ENCODE measurements at places on chromosomes 4 and X.

DNA sequence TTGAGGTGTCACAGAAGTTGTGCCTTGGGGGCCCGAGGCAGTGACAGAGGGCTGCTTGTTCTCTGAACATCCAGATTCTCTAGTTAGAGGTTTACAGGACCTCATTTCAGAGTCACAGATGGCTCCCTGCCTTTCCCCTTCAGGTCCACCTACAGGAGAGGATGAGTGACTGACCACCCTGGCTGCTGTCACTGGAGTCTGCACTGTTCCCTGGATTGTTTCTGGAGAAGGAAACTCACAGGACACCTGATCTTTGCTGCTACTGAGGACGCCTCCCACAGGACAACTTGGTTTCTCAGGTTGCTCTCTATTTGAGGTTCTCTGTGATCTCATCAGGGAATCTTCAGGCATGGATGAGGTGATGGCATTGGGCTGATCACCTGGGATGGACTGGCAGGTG lies 58.3 kb downstream of the GPRIN3 start:
- no peak for DNase-seq

DNA sequence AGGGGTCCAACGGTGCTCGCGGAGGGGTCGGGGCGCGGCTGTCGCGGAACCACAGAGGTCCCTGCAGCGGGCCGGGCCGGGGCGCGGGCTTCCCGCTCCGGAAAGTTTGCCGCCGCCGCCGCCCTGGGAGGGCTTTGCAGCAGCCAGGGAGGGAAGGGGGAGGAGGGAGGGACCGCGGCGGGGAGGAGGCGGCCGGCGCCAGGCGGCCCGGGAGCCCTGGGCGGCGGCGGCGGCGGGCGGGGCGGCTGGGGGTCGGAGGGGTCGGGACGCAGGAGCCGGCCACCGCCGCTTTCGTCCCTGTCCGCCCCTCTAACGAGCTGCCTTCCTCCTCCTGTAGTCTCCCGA lies 375 bp downstream of the FGFR3 start:
- DNase-seq, result no peak

DNA sequence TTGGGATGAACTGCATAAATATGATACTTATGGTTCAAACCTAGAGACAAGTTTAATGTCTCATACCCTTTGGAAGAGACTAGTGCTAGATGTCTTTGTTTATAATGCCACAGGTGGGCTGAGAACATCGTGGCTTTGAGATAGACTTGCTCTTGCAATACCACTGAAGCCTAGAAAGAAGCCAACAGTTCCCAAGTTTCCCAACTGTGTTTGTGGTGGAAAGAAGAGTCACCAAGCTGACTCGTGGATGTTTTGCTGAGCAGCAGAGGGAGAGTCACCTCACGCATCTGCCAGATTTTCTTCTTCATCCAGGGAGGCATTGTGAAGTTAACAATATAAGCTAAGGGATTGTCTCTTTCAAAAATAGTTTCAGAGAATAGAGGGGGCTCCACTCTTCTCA lies 1076.2 kb downstream of the C4orf33 start:
- no peak for DNase-seq

DNA sequence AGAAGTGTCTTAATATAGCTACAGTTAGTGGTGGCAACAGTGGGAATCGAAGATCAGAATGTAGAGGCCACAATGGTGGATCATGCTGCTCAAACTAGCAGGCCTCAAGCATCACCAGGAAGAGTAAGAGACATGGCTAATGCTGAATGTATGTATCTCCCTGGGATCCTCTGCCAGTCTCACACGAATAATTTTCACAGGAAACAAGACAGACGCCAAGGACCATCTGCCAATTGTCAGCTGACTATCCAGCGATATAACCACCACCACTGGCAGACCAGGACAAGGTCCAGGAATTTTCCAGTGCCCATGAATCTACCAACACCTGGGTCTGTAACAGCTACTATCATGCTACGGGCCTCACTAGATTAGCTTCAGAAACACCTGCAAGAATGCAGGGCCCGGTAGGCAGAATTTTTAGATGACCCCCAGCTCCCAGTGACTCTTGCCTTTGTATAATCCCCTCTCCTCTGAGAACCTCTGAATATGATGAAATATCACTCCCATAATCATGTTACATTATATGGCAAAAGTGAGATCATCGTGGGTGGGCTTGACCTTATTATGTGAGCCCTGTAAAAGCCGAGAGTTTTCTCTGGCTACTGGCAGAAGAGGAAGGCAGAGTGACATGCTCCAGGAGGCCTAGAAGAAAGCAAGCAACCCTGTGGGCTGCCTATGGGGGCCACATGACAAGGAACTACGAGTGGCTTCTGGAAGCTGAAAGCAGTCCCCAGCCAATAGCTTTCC lies 429.8 kb downstream of the BCOR start:
- DNase-seq, result no peak

DNA sequence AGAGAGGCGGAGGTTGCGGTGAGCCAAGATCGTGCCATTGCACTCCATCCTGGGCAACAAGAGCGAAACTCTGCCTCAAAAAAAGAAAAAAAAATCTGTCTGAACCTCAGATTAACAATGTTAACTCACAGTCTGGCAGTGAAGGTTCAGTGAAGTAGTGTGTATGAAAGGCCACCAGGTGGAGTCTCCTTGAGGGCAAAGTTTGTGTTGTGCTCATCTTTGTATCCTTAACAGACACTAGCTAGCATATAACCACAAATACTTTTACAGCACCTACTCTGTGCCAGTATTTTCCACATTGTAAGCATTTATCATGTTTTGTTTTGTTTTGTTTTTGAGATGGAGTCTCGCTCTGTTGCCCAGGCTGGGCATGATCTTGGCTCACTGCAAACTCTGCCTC lies 46.0 kb upstream of the MGST2 start:
- DNase-seq, result no peak

DNA sequence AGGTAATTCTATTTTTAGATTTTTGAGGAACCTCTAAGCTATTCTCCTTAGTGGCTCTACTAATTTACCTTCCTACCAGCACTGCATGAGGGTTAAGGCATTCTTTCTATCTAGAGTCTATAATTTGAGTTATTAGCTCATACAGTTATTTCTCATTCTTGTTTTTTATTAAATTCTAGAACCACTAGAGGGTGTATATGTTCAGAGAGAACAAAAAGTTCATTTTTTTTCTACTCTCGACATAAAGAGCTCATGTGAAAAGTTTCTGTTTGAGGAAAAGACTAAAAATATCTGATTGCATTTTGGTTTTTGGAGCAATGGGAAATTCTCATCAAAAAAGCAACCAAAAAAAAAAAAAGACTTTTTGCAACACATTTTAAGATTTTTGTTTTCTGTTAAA lies 57.0 kb upstream of the LRAT start:
- DNase-seq, result no peak

DNA sequence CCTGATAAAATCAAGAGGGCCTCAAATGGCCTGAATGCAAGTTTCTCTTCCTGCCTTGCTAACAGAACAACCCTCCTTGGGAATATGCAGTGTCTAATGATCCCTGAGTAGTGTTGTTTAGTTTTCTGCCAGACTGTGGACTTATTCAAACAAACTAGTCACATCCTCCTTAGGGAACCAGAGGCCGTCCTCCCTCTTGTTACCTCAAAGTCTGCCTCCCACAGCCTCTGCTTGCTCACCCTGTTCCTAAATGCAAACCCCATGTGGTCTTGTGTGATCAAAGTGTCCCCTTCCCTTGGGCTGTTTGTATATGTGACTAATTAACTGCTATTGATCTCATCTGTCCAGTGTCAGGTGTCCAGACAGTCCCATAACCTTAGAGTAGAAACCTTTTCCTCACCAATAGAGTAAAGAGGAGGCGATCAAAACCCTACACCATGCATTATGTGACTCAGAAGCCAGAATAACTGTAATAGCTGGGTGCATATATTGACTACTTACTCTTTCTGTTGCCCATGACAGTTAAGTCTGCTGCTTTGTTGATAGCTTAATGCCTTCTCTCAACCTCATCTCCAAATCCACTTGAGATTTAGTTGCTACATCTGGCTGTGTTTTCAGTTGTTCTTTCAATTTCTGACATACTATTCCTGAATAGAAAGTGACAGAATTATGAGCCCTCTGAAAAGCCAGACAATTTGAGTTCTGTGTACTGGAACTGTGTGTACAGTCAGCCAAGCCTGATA lies 473.0 kb upstream of the NWD2 start:
- no peak for DNase-seq

DNA sequence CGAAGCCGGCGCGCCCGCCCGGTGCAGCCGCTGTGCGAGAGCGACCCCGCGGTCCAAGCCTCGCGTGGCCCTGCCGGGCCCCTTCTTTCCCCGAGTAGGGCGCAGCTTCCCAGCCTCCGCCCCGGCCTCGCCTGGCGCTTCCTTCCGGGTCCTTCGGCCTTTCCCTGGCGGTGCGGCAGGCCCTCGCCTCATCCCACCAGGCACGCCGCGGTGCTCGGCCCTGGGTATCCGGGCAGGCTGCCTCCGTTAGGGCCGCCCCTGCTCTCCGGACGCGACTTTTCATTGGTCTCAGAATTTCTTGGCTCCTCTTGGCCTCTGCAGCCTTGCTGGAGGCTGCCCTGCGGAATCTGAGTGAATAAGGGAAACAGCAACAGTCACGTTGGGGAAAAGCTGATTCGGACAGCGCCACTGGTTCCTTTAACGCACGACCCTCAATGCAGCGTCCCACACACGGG lies 429 bp downstream of the UVSSA start:
- no peak for DNase-seq

DNA sequence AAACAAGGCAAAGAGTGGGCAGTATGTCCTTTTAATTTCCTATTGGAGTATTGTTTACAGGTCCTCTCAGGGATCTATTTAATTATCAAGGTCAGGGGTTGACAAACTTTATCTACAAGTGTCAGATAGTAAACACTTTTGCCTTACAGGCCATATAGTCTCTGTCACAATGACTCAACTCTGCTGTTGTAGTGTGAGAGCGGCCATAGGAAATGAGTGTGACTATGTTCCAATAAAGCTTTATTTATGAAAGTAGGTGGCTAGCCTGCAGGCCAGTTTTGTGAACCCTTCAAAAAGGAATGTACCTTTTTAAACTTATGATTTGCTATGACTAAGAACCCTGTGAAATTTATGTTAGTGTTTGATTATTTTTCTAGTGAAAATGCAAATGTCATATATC lies 156.1 kb downstream of the GPAT3 start:
- DNase-seq, result no peak

GRCh38 chrX:55867181-55867651 lies 149.7 kb downstream of the RRAGB start:
- DNase-seq, result no peak

GRCh38 chr4:23877758-23878229 lies 12.1 kb downstream of the PPARGC1A start:
- no peak for DNase-seq

DNA sequence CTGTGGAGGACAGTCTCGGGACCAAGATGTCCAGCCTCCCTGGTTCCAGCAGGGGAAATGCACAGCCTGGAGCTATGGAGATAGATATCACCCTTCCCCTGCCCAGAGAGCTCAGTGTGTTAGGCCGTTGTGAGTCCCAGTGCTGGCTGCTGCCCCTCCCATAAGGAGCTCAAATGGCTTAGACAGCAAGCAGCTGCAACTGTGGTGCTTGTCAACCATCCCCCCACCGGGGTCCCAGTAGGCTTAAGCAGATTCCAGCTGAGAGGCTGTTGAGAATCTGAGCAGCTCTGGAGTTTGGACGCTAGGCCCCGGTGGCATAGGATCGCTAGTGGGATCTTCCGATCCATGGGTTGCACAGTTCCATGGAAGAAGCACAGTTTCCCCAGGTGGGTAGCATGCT lies 181.8 kb upstream of the POF1B start:
- DNase-seq, result no peak

DNA sequence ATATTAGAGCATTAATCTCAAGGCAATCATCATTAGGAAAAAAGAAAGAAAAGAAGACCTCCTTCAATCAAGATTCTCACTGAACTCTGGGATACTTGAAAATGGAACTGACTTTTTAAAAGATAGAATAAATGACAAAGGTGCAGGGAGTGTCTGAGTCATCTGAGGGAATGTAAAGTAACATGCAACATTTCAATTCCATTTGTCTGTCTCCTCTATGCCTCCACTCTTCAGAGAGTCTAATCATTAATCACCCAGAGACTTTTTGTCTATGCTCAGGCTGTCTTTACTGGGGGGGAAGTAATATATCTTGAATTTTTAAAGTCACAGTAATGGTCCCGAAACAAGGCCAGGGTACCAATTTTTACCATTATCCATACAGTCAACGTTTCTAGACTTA lies 55.0 kb upstream of the PACRGL start:
- no peak for DNase-seq

GRCh38 chrX:96440941-96441340 lies 243.7 kb upstream of the DIAPH2 start:
- DNase-seq, result no peak

- no peak for DNase-seq
These were observed 80.0 kb upstream of the AFAP1 start for GRCh38 chr4:8019396-8020365.

GRCh38 chr4:37628977-37629609 lies 57.1 kb downstream of the RELL1 start:
- no peak for DNase-seq
